Neuronal stem cell (in vitro differentiated cells): ENCODE measurements at places on chromosomes 16 and 17.

GRCh38 chr17:82390860-82391435, 19.4 kb downstream of the UTS2R start:
- no peak for DNase-seq

- DNase-seq: no peak
These were observed 4.3 kb downstream of the ABI3 start for GRCh38 chr17:49214676-49215360.

DNA sequence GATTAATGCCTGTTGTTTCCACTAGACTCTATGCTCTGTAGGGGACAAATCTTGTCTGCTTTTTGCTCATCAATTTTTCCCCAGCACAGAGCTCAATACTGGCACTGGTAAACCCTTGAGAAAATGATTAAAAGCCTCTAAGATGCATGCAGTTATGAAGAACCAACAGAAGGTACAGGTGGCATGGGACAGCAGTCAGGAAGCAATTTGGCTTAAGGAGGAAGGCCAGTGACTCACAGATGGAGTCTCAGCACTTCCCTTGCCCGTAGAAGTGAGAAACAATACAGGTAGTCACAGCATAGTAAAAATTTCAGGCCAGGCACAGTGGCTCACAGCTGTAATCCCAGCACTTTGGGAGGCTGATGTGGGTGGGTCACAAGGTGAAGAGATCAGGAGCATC, 504.7 kb upstream of the RBFOX1 start:
- DNase-seq: no peak

DNA sequence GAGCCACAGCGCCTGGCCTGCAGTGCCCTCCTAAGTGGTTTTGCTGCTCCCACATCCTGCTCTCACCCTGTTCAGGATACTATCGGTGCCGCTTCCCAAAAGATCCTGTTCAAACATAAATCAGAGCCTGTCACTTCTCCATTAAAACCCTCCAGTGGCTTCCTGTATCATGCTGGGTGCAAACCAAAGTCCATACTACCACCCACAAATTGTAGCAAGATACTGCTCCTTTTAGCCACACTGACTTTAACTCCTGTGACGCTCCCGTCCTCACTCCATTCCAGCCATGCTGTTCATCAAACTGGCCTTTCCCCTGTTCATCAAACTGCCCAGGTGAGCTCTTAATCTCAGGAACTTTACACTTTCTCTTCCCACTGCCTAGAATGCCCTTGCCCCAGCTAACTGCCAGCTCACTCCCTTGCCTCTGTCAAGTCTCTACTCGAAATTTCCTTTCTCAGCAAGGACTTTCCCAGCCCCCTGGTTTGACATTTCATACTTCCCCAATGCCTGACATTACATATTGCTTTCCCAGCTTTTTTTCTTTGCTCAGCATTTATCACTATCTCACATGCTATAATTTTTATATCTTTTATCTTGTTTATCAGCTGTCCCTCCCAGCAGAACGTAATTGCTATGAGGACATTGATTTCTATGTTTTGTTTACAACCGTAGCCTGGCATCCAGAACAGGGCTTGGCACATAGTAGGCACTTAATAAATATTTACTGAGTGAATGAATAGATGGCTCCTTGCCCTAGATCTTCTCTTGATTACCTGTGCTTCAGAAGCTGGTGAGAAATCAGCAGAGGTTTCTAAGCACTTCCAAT, 44.3 kb upstream of the SMURF2 start:
- no peak for DNase-seq

DNA sequence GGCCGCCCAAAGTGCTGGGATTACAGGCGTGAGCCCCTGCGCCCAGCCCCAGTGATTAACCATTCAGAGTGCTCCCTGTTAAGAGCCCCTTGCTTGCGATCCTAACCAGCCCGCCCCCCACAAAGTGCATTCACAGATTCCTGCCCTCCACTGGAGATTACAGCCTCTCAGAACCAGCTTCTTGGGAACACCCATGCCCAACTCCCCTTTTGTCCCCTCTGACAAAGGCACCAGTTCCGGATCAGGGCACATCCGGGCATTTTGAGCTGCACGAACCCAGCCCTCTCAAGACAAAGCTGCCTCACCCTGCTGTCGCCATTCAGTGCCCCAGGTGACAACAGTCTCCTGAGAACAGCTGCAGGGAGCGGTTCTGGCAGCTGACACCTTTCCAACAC, 848 bp upstream of the KRT19 start:
- no peak for DNase-seq

DNA sequence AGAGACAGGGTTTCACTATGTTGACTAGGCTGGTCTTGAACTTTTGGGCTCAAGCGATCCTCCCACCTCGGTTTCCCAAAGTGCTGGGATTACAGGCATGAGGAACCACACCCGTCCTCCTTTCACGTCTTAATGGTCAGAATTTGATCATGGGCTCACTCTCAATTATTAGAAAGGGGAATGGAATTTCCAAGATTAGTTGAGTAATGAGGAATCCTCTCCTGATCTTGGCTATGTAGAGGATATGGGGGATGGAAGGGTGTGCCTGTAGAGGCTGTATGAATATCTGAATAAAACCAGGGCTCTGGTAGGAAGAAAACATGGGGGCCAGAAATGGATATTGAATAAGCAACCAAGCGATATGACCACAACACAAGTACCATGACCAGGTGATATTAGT, 25.9 kb upstream of the SMURF2 start:
- no peak for DNase-seq

DNA sequence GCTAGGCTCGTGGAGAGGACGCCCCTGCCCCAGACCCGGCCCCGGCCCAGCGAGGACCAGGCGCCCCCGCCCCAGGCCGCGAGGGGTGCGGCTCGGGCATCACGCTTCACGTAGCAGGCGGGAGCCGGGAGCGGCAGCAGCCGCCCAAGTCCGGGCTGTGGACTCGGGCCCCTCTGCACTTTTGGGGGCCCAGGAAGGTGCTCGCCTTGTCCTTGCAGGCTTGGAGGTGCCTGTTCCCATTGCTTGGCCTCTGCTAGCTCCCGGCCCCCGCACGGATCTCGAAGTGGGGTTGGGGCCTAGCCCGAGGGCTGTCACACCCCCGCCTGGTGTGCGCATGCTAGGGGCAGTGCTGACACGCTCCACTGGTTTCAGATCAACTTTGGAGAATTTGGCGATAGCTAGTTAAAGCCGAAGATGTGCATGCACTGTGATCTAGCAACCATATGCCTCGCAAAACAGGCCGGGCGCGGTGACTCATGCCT, 55.7 kb downstream of the WSB1 start:
- DNase-seq: no peak
